ENCODE measurements at places on chromosomes 4 and X.

- DNase-seq = no peak
Measured at GRCh38 chrX:45006002-45006800, 133.2 kb downstream of the KDM6A start.

GRCh38 chr4:182552948-182553347 lies 309.7 kb downstream of the TENM3 start:
- DNase-seq = no peak

DNA sequence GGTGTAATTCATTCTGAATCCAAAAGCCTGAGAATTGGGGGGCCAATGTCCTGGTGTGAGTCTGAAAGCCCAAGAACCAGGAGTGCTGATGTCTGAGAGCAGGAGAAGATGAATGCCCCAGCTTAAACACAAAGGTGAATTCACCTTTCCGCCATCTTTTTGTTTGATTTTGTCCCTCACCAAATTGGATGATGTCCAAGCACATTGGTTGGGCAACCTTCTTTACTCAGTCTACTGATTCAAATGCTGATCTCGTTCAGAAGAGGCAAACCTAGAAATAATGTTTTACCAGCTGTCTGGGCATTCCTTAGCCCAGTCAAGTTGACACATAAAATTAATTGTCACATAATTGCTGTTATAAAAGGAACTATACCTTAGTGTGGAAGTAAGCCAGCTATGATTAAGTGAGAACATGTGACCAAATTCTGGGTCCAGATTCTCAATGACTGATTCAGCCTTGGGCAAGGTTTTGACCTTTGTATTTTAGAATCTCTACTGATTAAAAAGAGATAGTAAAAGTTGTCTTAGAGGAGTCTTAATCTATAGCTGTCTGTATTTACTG lies 34.5 kb upstream of the SLC4A4 start:
- DNase-seq = no peak

- no peak for DNase-seq
Measured at GRCh38 chrX:49991758-49992157, 69.4 kb downstream of the CLCN5 start.

GRCh38 chrX:29229802-29230201 lies 642.6 kb downstream of the IL1RAPL1 start:
- no peak for DNase-seq

- DNase-seq = no peak
Measured at GRCh38 chr4:113921089-113921794, 58.2 kb downstream of the ARSJ start.

- DNase-seq = no peak
Measured at GRCh38 chrX:68417651-68418050, 15.6 kb downstream of the OPHN1 start.

Data from activated T-helper 1 cell treated with Interleukin-2 at 50 U/mL for 16 hours (primary cell).